Eye (tissue), 1 donor: ENCODE measurements at places on chromosomes 2 and 18.

DNA sequence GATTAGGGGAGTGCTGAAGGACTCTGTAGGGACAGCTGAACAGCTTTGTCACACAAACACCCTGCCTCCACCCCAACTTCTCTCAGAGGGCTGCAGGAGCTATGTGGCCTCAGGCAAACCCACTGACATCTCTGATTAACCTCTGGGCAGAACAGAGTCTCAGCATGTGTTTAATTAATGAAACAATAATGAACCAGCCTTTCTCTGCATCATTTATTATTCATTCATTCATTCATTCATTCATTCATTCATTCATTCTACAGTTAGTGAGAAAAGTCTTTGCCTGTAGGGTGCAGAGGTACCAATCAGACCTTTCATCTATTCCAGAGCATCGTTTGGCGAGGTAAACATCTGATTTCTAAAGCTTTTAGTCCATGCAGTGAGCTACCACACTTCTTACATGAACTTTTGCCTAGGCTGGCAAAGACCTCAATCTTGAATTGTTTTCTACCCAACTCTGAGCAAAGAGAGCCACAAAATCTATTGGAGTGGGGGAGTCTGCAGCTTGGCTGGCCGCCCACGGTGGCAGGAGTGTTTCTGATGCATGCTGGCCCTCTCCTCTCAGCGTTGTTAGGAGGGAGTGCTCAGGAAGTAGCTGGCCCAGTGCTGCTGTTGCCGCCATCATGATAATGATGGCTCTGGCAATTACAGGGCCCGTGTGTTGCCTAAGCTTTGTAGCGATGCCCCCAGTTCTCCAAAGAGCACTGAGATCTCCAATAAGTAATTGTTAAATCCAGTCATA, 198.9 kb downstream of the SMAD7 start:
- DNase-seq = no peak

DNA sequence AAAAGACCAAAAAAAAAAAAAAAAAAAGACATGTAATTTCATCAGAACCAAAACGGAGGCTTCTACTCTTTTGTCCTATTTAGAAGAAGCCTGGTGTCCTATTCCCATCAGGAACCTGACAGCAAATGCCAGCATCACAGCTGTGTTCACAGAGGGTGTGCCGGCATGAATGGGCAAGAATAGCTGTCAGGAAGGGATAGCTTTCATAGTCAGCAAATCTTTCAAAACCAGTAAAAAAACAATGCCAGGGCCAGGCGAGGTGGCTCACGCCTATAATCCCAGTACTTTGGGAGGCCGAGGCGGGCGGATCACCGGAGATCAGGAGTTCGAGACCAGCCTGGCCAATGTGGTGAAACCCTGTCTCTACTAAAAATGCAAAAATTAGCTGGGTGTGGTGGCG, 231.8 kb upstream of the PXDN start:
- DNase-seq = no peak

DNA sequence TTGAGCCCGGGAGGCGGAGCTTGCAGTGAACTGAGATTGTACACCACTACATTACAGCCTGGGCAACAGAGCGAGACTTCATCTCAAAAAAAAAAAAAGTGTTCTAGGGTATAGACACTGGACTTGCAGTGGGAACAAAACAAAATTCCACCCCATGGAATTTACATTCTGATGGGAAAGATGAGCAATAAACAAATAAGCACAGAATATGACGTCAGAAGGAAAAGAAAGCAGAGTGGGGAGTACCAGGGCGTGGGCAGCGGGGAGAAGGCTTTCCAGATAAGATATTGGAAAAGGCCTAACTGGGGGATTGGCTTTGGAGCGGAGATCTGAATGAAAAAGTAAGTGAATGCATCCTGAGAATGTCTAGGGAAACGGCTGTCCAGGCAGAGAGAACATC, 17.6 kb downstream of the NPPC start:
- no peak for DNase-seq

- no peak for DNase-seq
Observed at GRCh38 chr2:904246-905024, 46.2 kb upstream of the SNTG2 start.

- DNase-seq = peak; percentile 3
Observed at GRCh38 chr2:198279026-198279425, 474.6 kb downstream of the PLCL1 start.

DNA sequence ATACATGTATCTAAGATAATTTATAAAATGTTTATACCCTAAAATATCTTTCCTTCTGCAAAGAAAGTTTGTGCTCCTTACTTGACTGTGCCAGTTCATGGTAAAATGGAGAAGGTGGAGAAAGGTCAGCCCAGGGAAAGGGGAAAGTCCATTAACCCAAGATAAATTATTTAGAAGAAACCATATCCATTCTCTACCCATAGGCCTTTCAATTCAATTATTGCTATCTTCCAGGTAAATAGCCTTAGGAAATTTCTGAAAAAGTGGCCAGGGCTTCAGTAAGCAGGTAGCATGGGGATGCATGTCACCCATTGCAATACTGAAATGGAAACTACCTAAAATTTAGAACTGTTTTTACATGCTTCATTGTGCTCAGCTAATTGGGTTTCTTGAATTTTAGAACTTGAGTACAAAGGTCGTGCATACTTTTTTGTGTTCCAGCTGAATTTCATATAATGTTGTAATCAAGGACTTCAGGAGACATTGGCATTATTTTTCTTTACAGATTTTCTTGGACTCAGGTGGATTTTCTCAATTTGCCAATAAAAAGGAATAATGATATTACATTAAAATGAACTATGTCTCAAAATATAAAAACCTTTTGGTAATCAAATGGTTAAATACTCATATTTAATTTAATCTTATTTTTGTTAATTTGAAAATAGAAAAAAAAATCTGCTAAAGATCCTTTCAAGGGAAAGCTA, 124.9 kb downstream of the CSRNP3 start:
- DNase-seq = no peak

DNA sequence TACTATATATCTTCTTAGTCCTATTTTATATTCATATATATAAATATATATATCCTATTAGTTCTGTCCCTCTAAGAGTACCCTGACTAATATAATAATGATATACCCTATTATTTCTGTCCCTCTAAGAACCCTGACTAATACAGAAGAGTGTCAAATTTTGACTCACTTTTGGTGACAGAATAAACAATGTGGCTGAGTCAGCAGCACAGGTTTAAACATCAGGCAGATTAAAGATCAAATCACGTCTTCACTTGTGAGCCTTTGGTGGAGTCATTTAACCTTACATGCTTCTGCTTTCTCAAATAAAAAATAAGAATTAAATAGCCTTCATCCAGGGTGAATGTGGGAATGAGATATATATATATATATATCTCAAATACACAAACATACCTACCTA, 615.9 kb upstream of the GCFC2 start:
- DNase-seq = no peak

GRCh38 chr2:37325625-37326071, 1.0 kb upstream of the PRKD3 start:
- DNase-seq = no peak

DNA sequence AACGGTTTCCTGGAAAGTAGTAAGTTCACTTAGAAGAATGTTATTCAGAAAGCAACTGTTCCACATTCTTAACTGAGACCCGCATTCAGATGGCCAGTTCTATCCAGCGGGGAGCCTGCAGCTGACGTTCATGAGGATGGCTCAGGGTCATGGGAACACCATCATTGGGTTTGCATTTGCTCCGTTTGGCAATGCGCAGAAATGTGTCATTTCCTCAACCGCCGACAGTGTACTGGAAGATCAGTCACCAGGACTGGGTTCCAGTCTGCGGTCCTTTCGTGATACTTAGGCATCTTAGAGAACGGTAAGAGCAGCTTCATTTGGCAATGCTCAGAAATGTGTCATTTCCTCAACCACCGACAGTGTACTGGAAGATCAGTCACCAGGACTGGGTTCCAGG, 104.0 kb downstream of the DNER start:
- no peak for DNase-seq

- no peak for DNase-seq
Observed at GRCh38 chr2:85015653-85016360, 44.8 kb downstream of the KCMF1 start.

DNA sequence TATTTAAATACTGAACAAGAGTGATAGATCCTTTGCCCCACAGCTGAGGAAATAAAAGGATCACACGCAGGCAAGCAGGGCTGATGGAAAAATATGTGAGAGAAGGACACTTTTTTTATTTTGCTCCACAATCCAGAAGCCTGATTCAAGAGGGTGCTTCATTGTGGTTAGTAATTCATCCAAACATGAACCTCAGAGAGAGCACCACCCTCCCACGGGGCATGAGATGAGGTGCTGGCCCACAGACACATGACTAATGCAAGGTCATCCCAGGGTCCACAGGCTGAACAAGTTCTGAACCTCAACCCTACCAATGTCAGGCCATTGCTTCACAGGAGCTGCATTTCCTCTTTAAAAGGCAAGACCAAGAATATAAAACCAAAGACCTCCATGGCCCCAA, 239.6 kb downstream of the MREG start:
- DNase-seq = no peak

DNA sequence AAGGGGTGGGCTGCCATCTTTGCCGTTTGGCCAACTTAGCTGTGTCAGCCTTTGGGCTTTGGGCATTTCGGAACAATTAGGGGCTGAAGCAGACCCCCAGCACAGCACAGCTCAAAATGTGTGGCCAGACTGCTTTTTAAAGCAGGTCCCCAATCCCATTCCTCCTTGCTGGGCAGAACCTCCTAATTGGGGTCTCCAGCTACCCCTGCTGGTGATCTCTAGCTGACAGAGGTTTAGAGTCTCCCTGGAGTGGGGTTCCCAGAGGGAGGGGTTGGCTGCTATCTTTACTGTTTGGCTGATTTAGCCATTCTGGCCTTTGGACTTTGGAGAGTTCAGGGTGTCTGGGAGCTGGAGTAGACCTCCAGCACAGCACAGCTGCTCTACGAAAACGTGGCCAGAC, 71.5 kb upstream of the LHCGR start:
- no peak for DNase-seq

DNA sequence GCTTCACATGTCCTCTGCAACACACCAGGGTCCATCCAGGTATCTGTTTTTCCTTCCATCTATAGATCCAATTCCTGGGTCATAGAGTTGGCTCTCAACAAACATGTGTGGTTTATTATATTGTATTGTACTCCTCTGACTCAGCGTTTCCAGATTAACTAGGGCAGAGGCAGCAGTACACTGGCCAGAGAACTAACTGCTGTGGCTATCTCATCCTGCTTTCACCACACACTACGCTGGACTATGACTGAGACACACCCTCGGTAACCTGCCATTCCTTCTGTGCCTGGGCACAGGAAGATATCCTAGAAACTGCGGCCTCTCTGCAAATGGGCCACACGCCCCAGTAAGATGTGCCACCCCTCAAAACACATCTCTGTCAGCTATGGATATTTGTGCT, 159.8 kb upstream of the STK17B start:
- no peak for DNase-seq

GRCh38 chr18:75160364-75160763, 48.6 kb downstream of the PTGR3 start:
- DNase-seq = peak; percentile 29

DNA sequence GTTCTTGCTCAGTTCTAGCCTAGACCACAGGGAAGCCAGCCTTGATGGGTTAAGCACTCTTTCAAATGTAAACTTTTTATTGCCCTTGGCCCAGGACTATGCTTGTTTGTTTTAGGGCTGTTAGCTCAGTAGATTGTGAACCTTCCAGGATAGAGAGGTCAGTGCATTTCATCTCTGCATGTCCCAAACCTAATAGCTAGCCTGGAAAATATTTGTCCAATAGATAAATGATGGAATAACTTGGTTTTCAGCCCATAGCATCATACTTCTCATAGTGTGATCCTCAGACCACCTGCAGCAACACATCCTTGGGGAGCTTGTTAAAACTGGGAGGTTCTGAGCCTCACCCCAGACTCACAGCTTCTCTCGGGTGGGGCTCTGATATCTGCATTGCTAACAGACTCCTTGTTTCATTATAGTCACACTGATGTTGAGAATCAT, 59.8 kb downstream of the TRIB2 start:
- no peak for DNase-seq

DNA sequence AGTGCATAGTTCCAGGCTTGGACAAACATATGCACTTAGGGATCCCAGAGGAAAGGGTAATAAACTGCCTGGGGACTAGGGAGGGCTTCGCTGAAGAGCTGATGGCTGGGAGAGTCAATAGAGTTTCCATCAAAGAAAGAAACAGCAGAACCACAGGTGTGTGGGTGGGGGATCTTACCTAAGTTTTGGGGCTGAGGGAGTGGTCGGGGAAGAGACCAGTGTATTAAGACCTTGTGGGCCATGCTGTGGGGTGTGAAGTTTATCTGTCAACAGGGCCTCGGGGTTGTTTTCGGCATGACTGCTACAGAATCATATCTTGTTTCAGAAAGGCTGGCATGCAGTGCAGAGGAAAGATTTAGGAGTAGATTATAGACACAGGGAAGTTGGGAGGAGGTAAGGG, 31.2 kb upstream of the GTF2A1L start:
- no peak for DNase-seq

DNA sequence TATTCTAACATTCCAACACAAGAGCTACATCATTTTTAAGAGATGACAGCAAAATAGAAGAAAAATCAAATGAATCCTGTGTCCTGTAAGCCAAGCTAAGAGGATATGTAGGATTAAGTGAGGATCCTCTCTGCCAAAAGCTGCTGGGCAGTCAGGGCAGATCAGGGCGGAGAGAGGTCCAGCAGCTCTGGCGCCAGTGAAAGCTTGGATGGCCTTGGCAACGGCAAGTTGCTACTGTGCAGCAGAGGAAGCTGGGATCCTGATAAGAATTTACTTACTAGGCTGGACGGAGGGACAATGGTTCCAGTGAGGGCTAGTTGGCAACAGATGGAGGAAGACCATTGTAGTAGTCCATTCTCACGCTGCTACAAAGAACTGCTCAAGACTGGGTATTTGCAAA, 391.5 kb downstream of the XIRP2 start:
- no peak for DNase-seq

DNA sequence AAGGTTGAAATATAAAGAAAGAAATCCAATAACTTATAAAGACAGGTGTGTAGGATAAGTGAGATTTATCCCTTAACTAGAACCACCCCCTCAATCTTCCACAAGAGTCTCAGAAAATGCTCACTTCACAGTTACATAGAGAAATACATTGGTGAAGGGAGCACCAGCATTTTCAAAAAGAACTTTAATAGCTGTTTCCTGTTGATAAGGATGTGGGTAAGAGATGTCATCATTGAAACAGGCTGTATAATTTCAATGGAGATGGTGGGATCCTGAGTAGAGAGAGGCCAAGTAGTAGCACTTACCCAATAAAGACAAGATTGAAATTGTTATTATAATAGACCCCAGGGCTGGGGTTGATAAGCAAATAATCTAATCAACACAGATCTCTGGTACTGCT, 162.2 kb upstream of the TACR1 start:
- DNase-seq = no peak

GRCh38 chr2:853203-853870, 97.3 kb upstream of the SNTG2 start:
- DNase-seq = no peak

GRCh38 chr2:15756011-15756550, 164.4 kb downstream of the DDX1 start:
- DNase-seq = no peak

DNA sequence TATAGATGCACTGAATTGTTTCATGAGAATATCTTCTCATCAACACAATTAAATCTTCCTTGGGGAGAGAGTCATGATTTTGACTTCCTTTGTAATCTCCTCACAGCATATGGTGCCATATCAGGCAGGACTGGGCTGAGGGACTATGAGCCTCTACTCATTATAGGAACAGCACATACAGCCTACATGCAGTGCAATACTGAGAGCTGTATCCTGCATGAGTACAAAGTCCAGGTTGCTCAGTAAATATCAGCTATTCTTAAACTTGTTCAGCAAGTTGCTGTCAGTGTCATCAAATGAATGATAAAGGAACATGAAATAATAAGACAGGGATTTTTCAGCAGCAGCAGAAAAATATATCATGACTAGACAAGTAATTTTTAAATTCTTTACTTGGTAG, 10.8 kb downstream of the DLGAP1 start:
- no peak for DNase-seq
